Midbrain (tissue), 1 donor: ENCODE measurements at places on chromosomes 4 and X.

GRCh38 chr4:148057516-148057915, 325.6 kb downstream of the ARHGAP10 start:
- DNase-seq: no peak

- DNase-seq: no peak
These were observed 21.5 kb downstream of the HAND2 start for GRCh38 chr4:173508386-173509035.

GRCh38 chr4:184268584-184269160, 51.0 kb upstream of the ENPP6 start:
- DNase-seq: no peak

DNA sequence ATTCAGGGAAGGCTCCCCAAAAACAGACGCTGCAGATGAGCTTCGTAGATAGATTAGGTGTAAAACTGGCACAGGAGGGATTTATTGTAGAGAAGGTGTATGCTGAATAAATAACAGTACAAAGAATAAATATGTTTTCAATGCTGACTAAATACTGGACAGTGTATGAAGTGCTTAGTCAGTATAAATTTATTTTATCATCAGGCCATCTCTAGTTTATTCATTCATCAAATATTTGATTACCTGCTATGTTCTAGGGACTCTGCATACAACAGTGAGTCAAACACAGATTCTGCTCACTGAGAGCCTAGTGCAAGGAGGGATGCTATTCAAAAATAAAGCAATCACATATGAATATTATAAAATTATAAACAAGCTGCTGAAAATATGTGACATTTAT, 63.6 kb upstream of the TSPAN5 start:
- no peak for DNase-seq

GRCh38 chr4:168651374-168651773, 154.5 kb downstream of the PALLD start:
- DNase-seq: no peak
